ENCODE measurements at places on chromosomes 5 and 9.

DNA sequence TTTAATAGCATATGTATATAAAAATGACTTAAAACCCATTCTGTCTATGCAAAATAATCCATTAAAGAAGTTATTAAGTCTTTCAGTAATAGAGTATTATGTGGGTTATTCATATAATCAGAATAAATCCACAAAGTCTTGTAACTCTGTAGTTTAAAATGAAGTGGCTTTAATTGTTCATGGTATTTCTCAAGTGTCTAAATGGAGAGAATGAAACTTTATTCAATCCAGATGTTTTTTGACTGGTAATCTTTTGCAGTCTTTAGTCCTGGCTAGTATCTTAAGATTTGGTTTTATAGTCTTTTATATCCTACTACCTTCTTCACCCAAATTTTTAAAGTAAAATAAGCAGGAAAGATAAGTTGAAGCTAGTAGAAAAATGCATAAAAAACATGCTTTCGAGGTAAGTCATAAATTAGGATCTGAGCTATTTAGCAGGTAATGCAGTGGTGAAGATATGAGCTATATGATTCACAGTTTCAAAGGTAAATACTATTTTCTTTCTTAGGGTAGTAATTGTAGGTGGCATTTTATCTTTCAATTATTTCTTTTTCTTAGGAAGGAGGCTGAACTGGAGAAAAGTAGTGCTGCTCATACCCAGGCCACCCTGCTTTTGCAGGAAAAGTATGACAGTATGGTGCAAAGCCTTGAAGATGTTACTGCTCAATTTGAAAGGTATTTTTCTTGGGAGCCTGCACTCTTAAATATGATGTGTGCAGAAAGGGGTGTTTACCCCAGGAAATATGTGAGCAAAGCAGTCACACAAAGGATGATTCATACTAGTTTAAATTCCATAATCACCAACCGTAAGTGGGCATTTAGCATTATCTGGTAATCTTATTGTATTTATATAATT, 17.9 kb downstream of the HMMR start:
- no peak for DNase-seq

DNA sequence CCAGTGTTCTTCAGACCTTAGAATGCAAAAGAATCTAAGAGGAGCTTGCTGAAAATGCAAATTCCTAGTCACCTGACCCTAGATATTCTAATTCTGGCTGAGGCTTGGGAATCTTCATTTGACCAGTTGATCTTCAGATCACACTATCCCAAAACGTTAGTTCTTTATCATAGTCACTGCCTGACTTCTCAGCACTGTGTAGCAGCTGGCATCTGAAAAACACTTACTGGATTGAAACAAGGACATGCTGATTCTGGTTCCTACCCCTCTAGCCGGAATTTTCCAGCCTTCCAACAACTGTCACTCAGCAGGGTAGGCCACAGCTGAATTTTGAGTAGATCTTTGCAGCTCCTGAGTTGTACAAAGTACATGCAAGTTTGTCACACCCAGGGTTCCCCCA, 72.2 kb downstream of the EBF1 start:
- DNase-seq, result no peak

- no peak for DNase-seq
These were observed 177.6 kb downstream of the DIRAS2 start for GRCh38 chr9:90464978-90465377.

GRCh38 chr9:75545287-75545686, 345.2 kb upstream of the PCSK5 start:
- DNase-seq, result no peak
